ENCODE measurements at places on chromosomes 7 and 10.

DNA sequence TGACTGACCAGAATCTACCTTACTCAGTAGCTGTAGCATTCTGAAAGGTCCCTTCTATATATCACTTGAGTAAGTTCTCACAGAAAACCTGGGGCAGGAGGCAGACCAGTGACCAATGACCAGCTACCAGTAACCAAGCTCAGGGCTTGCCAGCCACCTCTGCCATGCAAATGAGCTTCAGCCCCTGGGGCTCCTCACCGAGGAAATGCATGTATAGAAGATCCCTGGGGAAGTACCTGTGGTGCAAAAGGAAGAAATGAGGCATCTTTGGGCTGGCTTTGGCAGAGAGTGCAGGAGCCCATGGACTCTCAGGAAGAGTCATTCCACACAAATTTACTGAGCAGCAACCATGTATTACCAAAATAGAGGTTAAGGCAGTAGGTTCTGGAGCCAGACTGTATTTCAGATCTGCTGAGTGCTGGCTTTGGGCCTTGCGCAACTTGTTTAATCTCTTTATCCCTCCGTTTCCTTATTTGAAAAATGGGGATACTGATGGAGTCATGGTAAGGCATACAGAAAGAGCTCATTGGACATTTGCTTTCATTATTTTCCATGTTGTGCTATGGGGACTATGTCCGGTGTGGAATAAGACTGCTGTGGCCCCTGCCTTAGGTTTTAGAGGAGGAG lies 41.1 kb upstream of the FAM204A start:
- DNase-seq, result no peak

- DNase-seq, result no peak
Observed at GRCh38 chr7:128679920-128680319, 7.8 kb downstream of the GARIN1A start.

DNA sequence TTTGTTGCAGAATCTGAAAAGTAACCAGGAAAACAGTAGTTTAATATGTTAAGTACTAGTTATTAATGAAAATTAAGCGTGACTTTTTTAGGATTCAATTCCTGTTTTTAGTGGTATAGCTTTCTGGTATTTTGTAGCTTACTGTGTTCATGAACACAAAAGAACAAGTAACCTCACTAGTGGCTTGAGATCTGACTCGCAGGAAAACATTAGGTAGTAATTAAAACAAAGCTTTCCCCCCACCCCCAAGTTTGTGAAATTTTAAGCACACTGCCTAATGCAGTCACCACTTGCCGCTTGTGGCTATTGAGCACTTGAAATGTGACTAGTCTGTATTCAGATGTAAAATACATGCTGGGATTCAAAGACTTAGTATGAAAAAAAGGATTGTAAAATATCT lies 102.5 kb upstream of the RPA3 start:
- no peak for DNase-seq

- no peak for DNase-seq
Observed at GRCh38 chr7:917255-918117, 37.0 kb downstream of the ADAP1 start.

GRCh38 chr10:27252267-27253000 lies 11.8 kb upstream of the ACBD5 start:
- DNase-seq, result peak; percentile 85

- DNase-seq, result no peak
Observed at GRCh38 chr10:25641595-25641994, 292.4 kb upstream of the MYO3A start.

DNA sequence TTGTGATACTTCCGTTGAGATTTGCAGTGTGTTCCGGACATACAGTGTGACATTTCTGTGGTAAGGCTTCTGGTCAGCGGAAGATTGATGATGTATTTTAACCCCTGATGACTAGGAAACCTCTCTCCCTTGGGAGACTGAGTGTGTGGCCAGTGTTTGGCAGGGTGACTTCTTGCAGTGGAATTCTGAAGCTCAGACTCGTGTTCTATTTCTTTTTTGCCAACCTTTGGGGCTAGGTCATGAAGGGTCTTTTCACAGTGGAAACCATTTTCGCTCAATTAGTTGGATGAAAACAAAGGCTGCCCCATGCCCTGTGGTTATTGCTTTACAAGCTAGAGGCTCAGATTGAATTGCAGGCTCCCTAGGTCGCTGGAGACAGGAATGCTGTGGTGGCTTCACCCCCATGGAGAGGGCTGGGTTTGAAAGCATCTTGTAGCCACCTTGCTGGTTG lies 288.9 kb downstream of the BBS9 start:
- DNase-seq, result no peak

DNA sequence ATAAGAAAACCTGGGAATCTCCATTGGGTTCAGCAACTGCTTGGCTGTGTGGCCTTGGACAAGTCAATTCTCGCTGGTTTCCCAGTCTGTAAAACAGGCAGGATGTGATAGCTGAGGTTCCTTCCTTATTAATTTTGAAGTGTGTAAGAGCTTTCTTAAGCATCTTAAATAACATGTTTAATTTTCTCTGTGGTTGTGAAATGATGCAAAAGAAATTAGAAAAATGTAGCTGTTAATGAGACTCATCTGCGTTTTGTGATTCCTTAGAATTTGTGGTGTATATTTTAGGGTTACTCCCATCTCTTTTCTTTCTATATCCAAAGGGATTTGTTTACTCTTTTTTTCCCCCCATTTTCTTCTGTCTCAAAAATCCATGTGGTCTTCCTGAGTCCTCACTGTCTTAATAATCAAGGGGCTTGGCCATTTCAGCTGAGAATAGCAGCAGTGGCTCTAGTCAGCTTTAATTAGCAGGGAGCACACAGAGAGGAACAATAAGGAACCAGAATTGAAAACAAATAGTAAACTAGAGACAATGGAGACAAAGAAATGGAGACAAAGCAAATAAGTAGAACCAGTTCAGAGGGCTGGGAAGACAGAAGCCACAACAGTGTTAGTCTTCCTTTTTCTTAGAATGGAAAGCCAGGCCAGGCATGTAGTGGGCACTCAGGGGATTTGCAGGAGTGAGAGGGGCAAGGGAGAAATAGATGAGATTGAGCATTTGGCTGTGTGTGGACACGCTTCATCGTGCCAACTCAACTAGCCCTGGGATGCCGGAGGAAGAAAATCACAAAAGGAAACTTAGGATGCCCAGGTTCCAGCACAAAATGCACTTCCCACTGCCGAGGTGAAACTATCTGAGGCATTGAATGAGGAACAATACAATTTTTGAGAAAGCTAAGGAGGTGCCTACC lies 93.9 kb downstream of the CHN2 start:
- DNase-seq, result no peak

- DNase-seq, result no peak
Observed at GRCh38 chr10:65891073-65891981, 1034.5 kb upstream of the LRRTM3 start.

DNA sequence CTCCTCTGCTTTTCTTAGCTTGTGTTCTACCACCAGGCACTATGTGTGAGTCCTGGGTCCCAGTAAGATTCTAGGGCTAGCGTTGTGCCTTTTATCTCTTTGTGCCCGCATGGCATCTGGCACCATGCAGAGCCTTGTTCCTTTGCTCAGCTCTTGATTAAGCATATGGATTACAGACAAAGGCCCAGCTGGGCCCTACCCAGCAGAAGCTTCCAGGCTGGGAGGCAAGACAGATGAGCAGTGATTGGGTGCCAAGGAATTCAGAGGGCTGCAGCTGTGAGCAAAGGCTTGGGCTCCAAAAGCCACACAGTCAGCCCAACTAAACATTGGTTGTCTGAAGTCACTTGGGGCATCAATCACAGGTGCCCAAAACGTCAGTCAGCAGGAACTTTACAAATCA lies 2.0 kb downstream of the ACSM6 start:
- DNase-seq, result no peak

GRCh38 chr10:124076148-124076733 lies 17.2 kb downstream of the CHST15 start:
- DNase-seq, result no peak

GRCh38 chr7:7607010-7607409 lies 33.5 kb upstream of the UMAD1 start:
- no peak for DNase-seq

- no peak for DNase-seq
Observed at GRCh38 chr7:95264363-95264891, 59.9 kb downstream of the PON1 start.

DNA sequence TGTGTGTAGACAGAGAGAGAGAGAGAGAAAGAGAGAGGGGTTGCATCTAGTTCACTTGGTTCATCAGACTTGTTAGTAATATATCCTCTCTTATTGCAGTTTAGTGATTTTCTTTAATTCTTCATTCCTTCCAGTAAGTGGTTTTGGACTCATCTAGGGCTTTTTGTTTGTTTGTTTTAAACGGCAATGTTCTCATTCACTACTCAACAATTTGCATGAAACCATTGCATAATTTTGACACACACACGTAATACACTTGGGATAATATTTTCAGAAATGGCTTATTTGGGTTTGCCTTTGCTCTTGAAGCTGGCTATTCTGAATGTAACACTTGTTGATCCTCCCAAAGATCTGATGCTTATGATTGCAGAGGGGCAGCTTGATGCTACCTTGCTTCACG lies 16.4 kb upstream of the ZNF32 start:
- no peak for DNase-seq

DNA sequence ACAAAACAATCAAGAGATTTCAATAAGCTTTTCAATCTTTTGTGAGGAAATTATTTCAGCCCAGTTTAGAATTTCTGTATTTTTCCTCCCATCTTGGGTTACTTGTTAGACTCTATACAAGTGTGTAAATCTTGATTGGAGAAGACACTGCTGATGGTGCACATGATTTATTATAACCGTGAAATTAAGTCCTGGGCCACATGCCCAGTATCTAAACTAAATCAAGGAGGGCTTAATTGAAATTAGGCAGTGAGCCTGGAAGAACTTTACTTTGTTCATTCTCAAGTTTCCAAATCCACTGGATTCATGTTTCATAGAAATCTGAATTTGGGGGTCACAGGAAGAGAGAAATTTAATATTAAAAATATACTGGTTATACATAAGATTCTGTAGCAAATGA lies 44.5 kb downstream of the CSTF2T start:
- no peak for DNase-seq

DNA sequence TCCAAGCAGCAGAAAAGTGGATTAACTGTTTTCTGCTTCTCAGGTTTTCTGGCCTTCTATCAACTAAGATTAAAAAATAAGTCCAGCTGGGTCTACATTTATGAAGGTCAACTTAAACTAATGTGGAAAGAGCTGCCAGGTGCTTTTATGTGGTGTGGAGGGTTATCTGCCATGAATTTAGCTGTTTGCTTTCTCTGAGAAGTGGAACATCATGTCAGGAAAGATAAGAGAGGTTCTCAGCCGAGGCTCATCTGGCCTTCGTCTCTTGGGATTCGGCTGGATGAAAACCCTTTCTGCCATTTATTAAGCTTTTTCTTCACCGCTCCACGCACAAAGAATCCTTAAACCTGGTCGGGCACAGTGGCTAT lies 5.5 kb downstream of the PTPRN2 start:
- no peak for DNase-seq

GRCh38 chr10:96249264-96249663 lies 22.1 kb downstream of the BLNK start:
- no peak for DNase-seq

GRCh38 chr10:60185421-60185820 lies 204.3 kb downstream of the ANK3 start:
- no peak for DNase-seq

DNA sequence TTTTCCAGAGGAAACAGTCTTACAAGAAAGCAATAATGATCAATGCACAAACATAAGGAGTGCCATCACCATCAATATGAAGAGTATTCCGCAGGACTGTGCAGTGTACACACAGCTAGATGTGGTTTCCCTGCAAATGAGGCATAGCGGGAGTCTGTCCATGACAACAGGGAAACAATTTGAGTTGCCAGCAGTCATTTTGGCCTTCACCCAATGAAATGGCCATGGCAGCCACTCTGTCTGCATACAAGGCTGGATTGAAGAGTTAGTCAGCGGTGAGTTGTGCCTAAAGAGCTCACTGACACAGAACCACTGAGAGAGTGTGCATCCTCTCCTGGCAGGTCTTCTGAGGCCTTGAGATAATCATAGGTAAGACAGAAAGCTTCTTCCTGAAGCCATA lies 303.3 kb downstream of the IPMK start:
- DNase-seq, result no peak

- no peak for DNase-seq
Observed at GRCh38 chr10:33320288-33320687, 14.2 kb downstream of the NRP1 start.

DNA sequence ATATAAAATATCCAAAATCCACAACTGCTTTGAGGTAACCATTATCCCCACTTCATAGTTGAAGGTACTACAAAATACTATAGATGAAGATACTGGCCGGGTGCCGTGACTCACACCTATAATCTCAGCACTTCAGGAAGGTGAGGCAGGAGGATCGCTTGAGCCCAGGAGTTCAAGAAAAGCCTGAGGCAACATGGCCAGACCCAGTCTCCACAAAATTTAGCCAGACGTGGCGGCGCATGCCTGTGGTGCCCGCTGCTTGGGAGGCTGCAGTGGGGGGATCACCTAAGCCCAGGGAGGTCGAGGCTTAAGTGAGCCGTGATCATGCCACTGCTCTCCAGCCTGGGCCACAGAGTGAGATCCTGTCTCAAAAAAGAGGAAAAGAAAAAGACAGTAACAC lies 21.7 kb downstream of the TMEM254 start:
- no peak for DNase-seq

- no peak for DNase-seq
Observed at GRCh38 chr10:70811881-70812280, 3.9 kb upstream of the SGPL1 start.

DNA sequence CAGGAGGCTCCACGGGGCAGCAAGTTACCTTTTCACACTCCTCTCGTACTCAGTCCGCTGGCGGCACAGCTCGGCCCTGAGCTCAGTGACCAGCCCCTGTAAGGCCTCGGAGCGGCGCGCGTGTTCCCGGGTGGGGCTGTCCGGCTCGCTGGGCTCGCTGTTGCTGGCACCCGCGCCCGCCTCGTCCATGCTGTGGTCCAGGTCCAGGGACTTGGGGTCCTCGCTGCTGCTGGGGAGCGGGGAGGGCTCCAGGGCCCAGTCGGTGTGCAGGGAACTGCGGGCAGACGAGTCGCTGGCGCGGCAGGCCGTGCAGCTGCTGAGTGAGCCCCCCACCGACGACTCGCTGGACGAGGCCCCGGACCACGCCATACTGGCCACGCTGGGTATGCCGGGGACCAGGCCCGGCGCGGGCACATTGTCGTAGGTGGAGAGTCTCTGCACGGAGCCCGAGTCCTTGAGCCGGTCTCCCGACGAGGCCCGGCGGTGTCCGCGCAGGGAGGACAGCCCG lies 143.8 kb downstream of the MAPK8 start:
- no peak for DNase-seq

Measured in activated naive CD4-positive, alpha-beta T cell treated with Interleukin-2 at 50 U/mL for 16 hours (primary cell).